ENCODE measurements at places on chromosomes 3 and 15.

- peak; percentile 21 for DNase-seq
Observed at GRCh38 chr3:146974001-146974400, 368.9 kb upstream of the PLSCR5 start.

DNA sequence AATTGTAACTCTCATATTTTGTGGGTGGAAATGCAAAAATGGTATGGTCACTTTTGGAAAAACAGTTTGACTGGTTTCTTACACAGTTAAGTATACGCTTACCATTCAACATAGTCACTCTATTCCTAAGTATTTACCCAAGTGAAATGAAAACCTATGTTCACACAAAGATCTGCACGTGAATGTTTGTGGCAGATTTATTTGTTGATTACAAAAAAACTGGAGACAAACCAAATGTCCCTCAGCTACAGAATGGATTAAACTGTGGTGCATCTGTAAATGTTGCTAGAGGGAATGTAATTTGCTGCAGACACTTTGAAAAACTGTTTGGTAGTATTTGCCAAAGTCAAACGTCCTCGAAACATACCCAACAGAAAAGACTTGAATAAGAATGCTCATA, 29.3 kb downstream of the ACKR2 start:
- no peak for DNase-seq

DNA sequence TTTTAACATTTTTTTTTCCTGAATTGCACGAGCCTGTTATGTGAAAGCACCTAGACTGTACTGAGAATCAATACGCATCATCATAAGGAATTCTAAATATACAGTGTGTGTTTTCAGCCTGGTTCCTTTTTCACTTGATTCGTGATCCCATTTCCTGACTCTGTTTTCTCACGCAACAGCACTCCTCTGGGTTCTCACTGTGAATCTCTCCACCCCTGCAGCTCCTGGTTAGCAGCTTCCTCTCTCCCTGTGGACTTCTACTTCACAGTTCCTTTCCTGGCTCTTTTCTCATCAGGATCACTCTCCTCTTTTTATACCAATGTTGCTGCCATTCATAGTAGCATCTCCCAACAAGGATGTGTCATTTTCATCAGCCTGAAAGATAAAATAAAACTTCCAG, 297.2 kb downstream of the CADM2 start:
- no peak for DNase-seq

- DNase-seq: no peak
Observed at GRCh38 chr15:53212785-53213184, 422.6 kb upstream of the ONECUT1 start.

- no peak for DNase-seq
Observed at GRCh38 chr3:172606021-172606420, 82.8 kb upstream of the TNFSF10 start.

DNA sequence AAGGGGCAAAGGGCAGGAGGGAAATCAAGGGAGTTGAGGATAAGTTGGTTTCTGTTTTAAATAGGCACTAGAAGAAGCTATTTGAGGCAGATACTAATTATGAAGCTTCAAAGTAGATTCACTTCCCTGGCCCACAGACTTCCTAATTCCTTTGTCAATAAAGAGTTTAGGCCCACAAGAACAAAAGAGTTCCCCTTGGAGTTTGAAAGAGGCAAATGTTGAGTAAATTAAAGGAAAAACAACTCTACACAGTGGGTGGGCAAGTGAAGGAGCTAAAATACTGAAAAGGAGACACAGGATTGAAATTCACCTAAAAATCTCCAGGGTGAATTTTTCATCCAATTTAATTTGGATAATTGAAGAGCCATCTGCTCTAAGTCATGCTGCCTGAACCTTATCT, 411.7 kb upstream of the RORA start:
- no peak for DNase-seq

DNA sequence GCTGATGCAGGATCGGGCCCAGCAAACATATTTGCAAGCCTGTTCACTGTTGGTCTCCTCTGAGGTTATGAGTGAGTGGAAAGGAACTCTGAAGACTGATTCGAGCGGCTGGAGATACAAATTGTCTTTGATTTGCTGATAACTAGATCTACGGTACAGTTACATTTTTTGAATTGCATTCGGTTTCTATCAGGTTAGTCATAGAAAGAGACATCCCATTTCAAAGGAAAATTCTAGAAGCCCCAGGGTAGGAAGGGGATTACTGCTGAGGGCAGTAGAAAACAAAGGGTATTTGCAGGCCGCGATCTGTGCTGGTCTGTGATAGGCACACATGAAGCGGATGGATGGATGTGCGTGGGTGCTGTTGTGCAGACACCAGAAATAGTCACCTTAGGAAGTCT, 228.4 kb downstream of the ITPR1 start:
- DNase-seq: peak; percentile 93

- peak; percentile 50 for DNase-seq
Observed at GRCh38 chr3:140931801-140932200, 9.8 kb upstream of the SLC25A36 start.

GRCh38 chr15:99322643-99323405, 71.5 kb downstream of the LRRC28 start:
- no peak for DNase-seq

DNA sequence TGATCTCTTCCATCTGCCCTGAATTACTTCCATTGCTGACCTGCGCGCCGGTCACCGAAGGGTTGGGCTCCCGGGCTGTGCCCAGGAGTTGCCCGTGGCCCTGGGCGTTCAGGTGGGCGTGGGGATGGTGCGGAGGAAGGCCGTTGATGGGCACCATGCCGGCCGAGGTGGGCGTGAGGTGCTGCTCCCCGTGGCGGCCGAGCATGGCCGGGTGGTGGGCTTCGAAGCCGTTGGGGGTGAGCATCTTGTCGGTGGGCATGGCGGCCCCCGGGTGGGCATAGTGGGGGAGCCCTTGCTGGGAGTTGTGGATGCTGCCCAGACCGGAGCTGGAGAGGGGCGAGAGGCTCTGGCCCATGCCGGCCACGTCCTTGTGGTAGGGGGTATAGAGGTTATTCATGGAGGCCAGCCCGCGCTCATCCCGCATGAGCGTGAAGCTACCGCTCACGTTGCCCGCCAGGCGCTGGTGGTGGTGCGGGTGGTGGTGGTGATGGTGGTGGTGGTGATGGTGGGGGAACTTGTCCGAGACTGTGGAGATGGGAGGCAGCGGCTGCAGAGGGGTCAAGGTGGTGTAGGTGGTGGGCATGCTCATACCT, 1.0 kb downstream of the ONECUT1 start:
- DNase-seq: no peak

GRCh38 chr15:90037961-90038631, 37.0 kb downstream of the ZNF710 start:
- DNase-seq: no peak

DNA sequence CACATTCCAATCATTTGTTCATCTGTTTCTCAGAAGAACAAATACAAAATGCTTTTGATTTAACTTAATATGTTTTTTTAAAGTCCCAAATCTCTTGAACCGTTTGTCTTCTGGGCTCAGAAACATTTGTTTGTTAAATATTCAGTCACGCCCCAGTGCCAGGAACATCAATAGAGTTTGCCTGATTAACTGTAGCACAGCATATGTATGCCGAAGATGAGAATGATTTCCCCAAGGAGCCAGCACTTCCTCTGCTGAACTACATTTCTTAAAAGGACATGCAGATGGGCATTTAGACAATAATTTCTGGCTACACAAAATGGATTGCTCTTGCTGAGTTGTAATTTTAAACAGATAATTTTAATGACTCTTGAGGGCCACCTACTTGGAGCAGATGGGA, 191.6 kb upstream of the FAM3D start:
- no peak for DNase-seq

- no peak for DNase-seq
Observed at GRCh38 chr3:135368316-135368715, 573.3 kb downstream of the EPHB1 start.

GRCh38 chr3:198022604-198023003, 62.6 kb downstream of the LMLN start:
- DNase-seq: no peak

DNA sequence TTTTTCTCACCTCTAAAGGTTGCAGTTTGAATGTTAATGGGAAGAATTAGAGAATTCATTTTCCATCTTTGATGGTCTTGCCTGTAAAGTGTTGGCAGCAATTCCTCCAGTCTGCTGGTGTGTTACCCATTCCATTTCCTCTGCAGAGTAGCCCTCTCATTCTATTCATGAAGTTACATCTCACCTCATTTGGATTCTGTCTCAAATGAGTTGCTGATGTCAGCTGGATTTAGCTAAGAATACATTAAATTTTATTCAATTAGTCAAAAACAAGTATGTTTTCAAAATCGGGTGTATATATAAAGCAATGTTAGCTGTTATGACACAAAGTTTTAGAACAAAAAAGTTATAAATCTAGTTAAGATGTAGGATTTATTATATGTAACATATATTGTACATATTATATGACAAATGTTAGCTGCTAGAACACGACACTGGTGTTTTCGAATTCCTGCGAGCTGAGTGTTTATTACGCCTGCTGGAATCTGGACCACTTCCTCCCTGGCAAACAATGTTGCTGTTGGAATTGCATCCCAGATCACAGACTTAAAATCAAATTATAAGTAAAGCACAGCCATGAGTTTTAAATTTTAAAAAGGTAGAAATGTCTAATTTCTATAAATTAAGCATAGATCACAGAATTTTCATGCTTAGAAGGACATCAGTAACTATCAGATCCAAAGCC, 516.2 kb downstream of the OCA2 start:
- DNase-seq: no peak

GRCh38 chr3:19948226-19948591, 1.3 kb downstream of the RAB5A start:
- DNase-seq: no peak

- DNase-seq: no peak
Observed at GRCh38 chr15:69319384-69320375, 21.0 kb downstream of the PAQR5 start.

DNA sequence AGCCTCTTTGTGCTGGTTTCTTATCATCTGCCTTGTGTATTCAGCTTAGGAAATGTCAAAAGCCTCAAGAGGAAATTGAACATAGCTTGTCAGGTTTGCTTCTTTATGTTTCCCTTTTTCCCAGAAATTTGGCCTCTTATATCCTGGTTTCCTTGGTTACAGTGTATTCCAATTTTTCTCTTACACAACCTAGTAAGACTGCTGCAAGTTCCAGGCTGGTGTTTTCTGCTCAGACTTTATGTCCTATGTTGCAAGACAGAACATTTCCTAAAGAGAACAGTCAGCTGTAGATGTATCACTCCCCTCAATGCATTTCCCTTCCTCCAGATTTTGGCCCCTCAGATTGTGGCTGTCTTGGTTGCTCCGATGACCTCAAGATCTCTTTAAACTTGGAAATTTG, 102.5 kb downstream of the SH3GL3 start:
- no peak for DNase-seq

DNA sequence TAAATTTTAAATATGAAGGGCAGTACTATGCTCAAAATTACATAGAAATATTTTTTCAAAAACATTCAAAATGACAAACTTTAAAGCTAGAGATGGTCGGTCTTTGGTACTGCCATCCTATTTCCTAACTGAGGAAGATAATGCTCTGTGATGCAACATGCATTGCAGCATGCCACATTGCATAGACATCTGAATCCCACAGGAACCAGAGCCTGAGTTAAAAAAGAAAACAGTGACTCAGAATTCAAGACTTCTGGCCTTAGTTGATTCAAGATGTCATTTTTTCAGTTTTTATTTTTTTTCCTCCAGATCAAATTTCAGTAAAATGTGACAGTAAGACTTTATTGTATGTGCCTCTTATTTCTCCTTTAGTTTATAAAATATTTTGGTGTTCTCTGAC, 33.1 kb downstream of the TP63 start:
- DNase-seq: peak; percentile 93

- peak; percentile 23 for DNase-seq
Observed at GRCh38 chr3:141476033-141476432, 10.8 kb upstream of the RASA2 start.

DNA sequence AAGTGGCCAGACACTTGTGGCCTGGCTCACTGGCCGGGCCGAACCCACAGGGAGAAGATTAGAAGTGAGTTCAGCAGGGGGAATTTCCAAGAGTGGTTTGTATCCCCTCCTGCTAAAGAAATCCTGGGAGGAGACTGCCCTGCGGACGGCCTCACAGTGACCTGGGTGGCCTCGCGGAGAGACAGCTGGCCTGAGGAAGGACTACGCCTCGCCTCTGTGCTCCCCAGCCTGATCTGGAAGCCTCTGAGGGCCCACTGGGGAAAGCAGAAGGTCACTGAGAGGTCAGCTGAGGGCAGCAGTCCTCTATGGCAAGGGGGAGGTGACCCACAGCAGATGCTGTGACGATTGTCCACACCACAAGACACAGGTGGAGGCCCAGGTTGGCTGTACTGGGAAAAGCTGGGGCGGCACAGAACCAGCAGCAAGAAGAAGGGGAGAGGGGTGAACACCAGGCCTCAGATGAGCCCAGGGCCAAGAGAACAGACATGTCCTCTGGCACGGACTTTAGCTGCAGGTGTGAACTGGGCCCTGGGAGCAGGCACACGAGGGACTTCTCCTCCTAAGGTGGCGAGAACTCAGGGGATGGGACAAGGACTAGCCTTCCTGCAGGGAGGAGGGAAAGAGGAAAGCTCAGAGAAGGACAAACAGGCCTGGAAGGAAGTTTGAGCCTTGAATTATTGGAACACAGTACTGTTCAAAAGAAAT, 37.2 kb upstream of the DLG1 start:
- peak; percentile 32 for DNase-seq

- DNase-seq: peak; percentile 28
Observed at GRCh38 chr3:184808021-184808420, 3.9 kb upstream of the VPS8 start.

- DNase-seq: no peak
Observed at GRCh38 chr3:30943206-30943605, 48.7 kb upstream of the GADL1 start.

DNA sequence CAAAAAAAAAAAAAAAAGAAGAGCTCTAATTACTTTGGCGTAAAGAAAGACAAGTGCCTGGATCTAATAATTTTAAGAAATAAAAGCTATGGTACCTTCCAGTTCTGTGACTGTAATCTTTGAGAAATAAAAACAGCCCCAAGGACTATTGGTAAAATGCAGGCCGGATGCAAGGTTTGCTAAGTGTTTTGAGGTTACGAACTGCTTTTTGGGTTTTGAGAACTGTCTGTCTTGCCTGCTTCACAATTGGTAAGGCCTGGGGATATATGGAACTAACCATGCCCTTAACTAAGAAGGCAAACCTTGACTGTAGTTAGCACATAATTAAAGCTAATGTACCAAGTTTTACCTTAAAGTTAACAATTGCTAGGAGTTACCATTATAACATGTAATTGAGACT, 388.4 kb upstream of the CBLB start:
- no peak for DNase-seq
